Transverse colon (tissue), 4 donors: ENCODE measurements at places on chromosomes 5 and 9. TPM values are rescaled to one million over a fixed set of nuclear protein-coding genes. Genes with fewer than 3 reads are reported as not detected.

LCN12 gene
- 2.9 TPM for total RNA-seq

DOK3 gene
- 4.6 TPM for total RNA-seq

DIRAS2 gene
- total RNA-seq = not detected

PDE8B gene
- 0.68 TPM for total RNA-seq

PCDHB9 gene
- 0.40 TPM for total RNA-seq
